T-cell (primary cell): ENCODE measurements at places on chromosomes 12 and 14. TPM values are rescaled to one million over a fixed set of nuclear protein-coding genes. Genes with fewer than 3 reads are reported as not detected.

Gene TAS2R9
- total RNA-seq = not detected

GRCh38 chr12:122023339-122024131 is 1.9 kb downstream of the BCL7A start:
- DNase-seq = no peak

DNA sequence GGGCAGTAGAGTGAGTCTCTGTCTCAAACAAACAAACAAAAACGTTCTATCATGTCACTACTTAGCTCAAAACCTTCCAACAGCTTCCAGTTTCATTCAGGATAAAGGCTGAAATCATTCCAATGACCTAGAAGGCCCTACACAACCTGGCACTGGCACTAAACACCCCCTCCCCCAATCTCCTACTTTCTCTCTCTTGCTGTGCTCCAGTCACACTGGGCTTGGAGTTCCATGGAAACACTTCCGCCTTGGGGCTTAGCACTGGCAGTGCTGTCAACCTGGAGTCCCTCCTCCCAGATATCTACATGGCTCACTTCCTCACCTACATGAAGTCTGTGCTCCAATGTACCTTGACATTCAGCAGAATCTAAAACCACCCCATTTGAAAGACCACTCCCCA is 65.0 kb upstream of the SINHCAF start:
- no peak for DNase-seq

DNA sequence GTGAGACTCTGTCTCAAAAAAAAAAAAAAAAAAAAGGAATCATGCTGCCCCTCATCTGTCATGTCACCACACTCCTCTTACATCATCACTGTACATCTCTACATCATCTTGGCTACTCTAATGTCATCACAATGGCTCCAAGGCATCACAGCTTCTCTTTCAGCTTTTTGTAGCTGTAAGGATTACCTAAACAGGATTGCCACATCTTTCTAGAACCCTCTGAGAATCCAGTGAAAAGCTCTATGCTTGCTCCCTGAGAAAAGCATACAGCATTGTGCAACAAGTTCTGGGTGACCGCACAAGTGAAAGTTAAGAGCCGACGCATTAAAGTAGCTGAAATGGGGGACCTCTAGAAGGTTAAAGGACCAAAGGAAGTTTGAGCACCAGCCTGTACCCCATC is 272.5 kb downstream of the C12orf50 start:
- DNase-seq = no peak

- no peak for DNase-seq
These were observed 73.1 kb downstream of the DERA start for GRCh38 chr12:15984097-15984800.

Gene CCDC184
- 5.3 TPM for total RNA-seq
